ENCODE measurements at places on chromosomes 11 and 22.

DNA sequence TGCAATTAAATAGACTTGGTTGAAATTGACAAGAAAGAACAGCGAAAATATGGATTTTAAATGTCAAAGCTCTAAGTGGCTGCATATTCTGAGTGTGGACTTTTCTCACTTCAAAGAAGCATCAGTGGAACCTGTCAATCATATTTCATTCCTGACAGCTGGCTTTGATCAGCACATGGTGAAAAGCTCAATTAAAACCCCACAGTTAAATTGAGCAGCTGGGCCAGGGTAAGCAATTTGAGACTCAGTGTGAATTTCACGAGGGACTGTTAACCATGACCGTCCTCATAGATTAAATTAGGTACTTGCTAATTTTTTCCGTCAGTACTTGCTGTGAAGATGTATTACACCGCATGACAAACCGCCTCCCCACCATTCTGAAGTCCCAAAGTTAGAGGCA is 11.0 kb upstream of the OR10D3 start:
- DNase-seq, result no peak

DNA sequence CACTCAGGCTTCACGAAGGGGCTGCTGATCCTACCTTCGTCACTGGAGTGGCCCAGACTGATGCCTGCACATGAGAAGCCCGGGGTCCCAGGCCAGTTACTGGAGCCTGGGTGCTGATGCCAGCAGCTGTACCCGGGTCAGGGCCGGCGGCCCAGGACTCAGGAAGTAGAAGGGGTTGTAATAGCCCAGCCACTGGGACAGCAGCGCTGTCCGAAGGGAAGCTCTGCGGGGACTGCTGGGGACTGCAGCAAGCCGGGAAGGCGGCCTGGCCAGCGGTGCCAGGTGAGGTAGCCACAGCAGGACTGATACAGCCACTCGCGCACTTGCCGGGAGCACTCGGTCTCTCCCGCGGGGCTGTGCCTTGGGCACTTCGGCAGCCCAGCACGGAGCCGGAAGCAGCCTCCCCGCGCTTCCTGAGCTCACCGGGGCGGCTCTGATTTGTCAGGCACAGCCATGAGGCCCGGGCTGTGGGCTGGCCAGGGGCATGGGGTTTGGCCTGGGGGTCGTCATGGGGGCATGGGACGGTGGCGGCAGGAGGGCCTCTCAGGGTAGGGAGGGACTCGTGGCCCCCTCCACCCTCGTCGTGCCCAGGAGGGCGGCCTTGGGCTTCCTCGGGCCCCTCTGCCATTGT is 13.9 kb upstream of the OR8K1 start:
- no peak for DNase-seq

DNA sequence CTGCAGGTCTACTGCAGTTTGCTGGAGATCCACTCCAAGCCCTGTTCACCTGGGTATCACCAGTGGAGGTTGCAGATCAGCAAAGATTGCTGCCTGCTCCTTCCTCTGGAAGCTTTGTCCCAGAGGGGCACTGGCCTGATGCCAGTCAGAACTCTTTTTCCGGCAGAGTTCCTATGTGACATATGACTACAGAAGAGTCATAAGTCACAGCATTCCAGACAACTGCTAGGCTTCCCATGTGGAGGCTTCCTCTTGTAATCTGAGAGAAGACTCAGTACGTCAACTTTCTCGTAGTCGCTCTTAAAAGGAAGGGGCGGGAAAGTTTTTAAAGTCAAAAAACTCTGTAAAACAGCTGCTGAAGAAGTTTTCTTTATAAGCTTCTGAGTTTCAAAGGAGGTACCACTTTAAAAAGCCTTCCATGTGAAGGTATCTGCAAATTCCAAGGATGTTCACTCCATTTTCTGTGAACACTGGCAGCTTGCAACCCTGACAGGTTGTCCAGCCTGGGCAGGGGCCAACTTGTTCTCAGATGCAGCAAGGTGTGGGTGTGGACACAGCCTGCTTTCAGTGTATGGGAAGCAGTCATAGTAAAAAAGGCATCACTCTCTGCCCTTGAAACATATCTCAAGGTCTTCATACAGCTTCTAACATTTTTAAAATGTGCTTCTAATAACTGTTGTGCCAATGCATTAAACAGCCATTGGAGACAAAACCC is 97.8 kb downstream of the ME3 start:
- no peak for DNase-seq

DNA sequence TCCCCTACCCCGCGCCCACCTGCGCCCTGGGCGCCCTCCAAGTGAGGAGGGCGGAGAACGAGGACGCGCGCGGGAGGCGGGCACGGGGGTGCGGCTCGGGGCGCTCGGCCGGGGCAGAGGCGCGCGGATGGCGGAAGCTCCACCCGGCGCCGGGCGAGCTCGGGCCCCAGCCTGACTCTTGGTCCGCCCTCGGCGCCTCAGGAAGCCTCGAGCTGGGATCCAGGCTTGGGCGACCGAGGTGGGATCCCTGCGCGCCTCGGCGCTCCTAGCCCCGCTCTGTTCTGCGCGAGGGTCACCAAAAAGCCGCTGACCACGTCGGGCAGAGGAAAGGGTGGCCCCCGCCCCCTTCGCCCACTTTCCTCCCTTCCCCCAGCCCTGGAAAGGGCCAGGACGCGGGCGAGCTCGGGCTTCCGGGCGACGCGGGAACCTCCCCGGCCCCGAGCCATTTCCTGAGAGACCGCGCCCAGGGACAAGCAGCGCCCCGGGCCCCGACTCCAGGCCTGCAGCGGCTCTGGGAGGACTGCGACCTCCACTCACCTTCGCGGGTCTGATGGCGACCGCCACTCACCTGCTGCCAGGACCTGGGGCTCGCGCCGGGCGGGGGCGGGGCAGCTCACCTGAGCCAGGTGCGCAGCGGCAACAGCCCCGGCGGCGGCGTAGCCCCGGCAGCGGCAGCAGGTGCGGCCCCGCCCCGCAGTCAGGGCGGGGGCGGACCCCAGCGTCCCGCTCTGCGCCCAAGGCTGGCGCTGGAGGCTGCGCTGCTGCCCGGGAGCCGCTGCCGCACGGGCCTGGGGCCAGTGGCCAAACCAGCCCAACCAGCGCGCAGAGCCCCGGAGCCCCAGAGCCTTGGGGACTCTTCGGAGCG is 2.2 kb upstream of the SIGIRR start:
- DNase-seq, result peak; percentile 43

DNA sequence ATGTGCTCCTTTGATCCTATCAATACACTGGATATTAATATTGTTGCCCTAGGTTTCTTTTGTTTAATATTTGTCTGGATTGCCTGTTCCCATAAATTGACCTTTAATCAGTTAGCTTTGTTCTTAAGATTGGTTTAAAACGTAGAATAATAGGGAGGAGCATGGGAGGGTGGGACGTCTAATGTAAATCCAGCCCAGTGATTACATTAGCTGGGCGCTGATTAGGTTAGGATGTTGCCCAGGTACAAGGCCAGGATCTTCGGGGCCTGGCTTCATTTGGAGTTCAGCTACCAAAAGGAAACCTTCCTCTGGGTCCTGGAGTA is at the start of gene SRSF8:
Gene SRSF8, plus strand, starts transcription at position 204 of the 323 bp plus-strand sequence. CDS start 308 bp downstream, outside the sequence.
- DNase-seq, result no peak

- no peak for DNase-seq
Measured at GRCh38 chr22:32355760-32356159, 1.9 kb upstream of the RFPL3 start.

GRCh38 chr11:75537740-75538139 is 12.0 kb upstream of the GDPD5 start:
- no peak for DNase-seq

GRCh38 chr11:43952401-43953342 is 10.2 kb downstream of the C11orf96 start:
- DNase-seq, result no peak

GRCh38 chr11:94767701-94768601 is at the start of gene AMOTL1:
Gene AMOTL1 (plus strand): TSS chr11:94768356. CDS start chr11:94768512, 156 bp downstream.
- no peak for DNase-seq

- no peak for DNase-seq
Measured at GRCh38 chr11:48095779-48096470, 115.6 kb downstream of the PTPRJ start.
